ENCODE measurements at places on chromosomes 6 and 20.

GRCh38 chr6:89611666-89612065 lies 26.9 kb downstream of the LYRM2 start:
- no peak for DNase-seq

DNA sequence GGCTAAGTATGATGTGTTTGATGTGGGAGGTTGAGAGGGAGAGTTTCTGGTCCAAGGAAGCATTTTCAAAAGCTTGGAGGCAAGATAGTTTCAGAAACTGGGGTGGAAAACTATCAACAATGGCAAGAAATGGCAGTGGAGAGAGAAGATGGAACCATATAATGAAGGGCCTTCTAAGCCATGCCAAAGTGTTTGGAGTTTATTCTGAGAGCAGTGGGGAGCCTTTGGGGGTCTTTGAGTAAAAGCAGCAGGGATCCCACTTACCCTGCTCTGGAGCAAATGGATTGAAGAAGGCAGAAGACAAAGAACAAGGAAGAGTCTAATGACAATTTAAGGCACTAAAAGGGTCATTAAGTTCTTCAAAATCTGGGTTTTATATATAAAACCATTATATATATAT lies 538.9 kb downstream of the UTRN start:
- no peak for DNase-seq

- no peak for DNase-seq
Measured at GRCh38 chr6:79250107-79250514, 15.6 kb upstream of the HMGN3 start.

- DNase-seq = no peak
Measured at GRCh38 chr6:35080821-35081425, 60.2 kb downstream of the TCP11 start.

DNA sequence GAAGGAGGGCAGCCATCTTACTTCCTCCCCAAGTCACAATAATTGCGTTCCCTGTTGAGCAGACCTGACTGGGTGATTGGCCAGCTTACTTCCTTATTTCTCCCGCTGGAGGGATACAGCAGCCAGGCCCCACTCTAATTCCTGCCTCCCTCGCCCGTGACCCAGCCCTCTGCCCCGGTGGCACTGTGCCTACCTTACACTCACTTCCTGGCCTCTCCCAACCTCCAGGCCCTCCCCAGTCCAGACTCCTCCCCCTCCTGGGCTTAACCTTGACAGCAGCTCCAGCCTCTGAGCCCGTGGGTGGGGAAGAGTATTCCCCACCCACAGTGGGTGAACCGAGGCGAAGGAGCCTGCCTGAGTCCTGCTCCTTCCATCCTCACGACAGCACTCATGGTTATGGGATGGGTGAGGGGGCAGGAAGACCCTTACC lies 3.0 kb downstream of the BAK1 start:
- peak; percentile 36 for DNase-seq
